ENCODE measurements at places on chromosomes 2 and 18.
A peak's percentile ranks its signal among the peaks of the same experiment; 100 is the strongest.

GRCh38 chr2:159185401-159186130 lies 100.9 kb downstream of the WDSUB1 start:
- DNase-seq, result no peak

GRCh38 chr2:174545240-174545639 lies 52.4 kb downstream of the WIPF1 start:
- DNase-seq, result no peak

- no peak for DNase-seq
Measured at GRCh38 chr2:62526531-62527381, 20.8 kb upstream of the TMEM17 start.

- no peak for DNase-seq
Measured at GRCh38 chr2:112494828-112495227, 12.9 kb downstream of the TTL start.

DNA sequence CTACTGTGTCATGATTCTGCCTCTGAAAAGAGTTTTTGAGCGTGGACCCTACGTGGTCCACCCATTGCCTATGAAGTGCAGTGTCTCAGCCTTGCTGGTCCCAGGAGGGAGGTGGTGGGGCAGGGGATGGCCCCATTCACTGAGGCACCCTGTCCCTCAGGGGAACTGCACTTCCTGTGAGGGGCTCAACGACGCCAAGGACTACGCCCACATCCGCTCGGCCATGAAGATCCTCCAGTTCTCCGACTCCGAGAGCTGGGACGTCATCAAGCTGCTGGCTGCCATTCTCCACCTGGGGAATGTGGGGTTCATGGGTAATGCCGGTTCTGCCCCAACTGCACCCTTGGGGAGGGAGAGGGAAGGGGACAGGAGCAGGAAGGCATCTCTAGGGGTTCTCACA lies 42.5 kb downstream of the MYO7B start:
- DNase-seq, result no peak

GRCh38 chr2:42199626-42200025 lies 30.5 kb downstream of the EML4 start:
- DNase-seq, result no peak

DNA sequence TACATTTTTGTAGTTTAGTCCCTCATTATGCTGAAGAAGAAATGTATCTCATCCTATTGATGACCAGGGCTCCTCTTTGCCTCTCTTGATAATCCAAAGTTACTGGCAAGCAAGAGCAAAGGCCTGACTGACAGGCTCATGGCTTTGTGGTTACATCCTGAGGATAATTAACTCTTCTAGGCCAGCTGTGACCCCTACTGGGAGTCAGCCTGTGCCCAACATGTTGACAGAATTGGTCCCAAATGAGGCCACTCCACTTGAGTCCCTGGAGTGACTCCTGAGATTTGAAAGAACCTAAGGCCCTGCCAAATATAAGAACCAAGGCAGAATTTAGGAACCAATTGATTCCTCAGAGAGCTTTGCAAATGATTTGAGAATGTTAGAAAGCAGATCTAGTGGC lies 973.8 kb upstream of the CELF4 start:
- DNase-seq, result no peak

DNA sequence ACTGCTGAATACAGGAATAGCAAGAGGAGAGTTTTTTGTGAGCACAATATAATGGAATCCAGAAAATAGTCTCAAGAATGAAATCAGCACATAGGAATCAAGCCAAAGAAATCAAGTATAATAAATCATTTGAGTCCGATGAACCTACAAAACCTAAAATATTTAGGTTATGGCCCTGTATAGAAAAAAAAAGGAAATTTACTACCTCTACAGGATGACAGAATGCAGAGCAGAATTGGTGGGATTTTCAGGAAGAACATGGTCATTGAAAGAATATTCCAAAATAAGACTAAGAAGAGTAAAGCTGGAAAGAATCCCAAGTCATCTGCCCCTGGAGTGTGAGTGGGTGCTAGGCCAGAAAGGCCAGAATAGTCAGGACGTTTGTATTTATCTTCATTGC lies 1041.2 kb upstream of the CDH2 start:
- DNase-seq, result no peak

DNA sequence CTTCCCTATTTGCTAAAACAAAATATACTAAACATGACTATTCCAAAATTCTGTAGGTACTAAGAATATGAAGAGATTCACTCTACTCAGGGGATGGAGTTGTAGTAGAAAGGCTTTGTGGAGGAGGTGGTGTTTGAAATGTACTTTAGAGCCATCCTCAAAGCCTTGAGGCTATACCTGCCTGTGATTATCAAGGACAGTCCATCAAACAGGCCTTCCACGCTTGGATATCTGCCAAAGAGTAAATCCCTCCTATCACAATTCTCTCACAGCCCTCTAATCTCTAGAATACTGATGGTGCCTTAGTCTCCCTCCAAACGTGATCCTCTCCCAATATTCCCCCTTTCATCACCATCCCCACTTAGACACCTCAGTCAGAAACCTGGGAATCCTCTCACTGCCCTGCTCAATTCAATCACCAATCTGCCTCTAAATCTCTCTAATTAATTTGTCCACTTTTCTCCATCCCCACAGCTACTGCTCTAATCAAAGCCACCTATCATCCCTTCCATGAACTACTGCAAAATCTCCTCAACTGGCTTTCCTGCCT lies 13.1 kb downstream of the SOS1 start:
- DNase-seq, result no peak

GRCh38 chr18:24055009-24055804 lies 40.7 kb downstream of the TTC39C start:
- no peak for DNase-seq

- no peak for DNase-seq
Measured at GRCh38 chr2:55134316-55134706, 84.1 kb upstream of the RTN4 start.

DNA sequence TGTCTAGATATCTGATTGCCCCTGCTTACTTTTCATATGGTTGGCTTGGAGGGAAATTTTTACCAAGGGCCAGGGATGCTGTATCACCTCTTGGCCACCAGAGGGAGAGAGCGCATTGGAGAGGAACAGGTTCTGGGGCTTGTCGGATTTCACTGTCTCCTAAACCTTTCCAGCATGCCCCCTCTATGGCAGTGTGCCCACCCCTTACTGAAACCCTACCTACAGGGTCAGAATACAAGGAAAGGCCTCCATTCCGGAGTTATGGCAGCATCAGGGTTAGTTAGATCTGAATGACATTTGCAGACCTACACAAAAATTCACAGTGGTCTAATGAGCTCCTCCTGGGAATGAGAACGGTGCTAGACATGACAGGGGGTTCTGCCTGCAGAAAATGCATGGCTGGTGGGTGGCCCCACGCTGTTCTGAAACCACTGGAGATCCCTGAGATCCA lies 5.8 kb downstream of the SLC14A2 start:
- DNase-seq, result no peak

- no peak for DNase-seq
Measured at GRCh38 chr2:239566995-239567568, 166.3 kb upstream of the HDAC4 start.

DNA sequence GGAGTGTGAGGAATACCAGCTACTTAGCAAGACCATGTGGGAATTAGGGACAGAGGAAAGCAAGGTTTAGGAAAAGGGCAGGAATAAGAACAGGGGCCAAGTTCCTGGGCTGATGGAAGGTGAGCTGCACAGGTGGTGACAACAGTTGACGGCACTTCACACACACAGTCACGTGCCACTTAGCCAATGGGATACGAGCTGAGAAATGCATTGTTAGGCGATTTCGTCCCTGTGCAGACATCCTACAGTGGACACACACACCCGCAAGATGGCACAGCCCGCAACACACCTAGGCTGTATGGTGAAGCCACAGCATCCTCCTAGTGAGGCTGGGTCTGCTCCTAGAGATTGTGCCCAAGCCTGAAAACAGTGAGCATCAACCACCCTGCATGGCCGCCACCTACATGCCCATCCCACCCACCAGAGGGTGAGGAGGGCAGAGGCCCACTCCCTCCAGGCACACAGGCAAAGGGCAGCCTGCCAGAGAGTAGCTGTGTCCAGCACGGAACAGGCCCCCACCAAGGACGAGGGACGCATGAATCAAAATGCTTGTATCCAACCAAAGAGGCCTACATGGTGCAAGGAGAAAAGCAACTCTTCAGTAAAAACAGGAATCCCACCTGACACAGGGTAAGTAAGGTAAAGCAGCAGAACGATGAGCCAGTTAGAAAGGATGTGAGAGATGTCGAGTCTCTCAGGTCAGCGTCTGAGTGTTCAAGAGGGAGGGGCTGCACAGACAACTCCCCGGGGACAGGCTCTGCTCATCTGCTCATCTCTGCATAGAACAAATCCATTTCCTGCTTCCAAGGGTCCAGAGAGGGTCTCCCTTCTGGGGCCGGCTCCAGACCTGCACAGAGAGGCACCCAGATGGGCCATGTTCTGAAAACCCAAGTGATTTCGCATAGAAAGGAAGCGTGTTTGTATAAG lies 51.3 kb downstream of the ZNF516 start:
- no peak for DNase-seq

- DNase-seq, result no peak
Measured at GRCh38 chr2:216445501-216445900, 33.2 kb downstream of the SMARCAL1 start.

- no peak for DNase-seq
Measured at GRCh38 chr2:134368009-134368817, 114.3 kb downstream of the MGAT5 start.

DNA sequence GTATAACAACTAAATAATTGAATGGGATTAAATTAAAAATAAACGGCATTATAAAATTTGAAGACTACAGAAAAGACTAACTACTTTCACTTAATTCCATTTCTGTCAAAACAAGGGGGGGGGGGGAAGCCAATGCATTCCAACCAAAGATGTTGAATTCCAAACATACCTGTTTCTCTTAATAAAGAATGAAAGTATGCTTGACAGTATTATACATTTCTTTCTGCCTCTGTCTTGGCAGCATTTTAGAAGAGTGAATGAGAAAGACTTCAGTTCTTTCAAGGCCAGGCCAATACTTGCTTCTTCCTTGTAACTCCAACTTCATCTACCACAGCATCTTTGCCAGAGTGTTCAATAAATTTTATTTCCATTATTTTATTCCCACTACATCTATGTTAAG lies 65.9 kb downstream of the PDE11A start:
- no peak for DNase-seq

GRCh38 chr2:189599245-189599644 lies 18.7 kb upstream of the SLC40A1 start:
- DNase-seq, result no peak

- peak; percentile 63 for DNase-seq
Measured at GRCh38 chr2:209771474-209772289, at the start of gene UNC80. Gene UNC80 (plus strand): TSS chr2:209771832. CDS start chr2:209772073, 241 bp downstream.

DNA sequence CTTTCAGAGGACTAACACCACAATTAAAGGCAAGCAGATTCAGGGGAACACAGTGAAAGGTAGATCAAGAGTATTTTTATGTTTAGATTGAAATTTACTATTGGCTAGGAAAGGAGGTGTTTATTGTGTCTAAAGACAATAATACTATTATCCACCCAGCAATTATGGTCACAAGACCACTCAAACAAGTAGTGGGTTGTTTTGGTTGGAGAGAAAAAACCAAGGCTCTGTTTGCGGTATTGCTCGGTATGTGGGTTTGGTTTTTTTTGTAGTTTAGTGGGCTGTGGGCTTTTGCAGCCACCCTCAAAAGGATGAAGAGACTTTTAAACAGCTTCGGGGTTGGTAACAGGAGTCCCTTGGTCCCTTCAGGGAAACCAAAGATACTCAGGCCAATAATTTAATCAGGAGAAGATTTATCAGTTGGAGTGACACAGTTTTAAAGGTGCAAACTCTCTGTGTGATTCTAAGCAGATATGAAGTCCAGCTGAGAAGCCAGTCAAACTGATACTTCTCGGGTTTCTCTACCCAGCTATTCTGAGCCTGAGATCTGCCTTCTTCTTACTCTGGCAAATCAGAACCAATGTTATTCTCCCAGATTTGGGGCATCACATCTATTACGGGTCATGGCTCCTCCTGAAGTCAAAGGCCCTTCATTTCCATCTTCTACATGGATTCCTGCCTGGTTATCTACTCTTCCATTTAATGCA lies 55.3 kb downstream of the DCC start:
- no peak for DNase-seq

- no peak for DNase-seq
Measured at GRCh38 chr2:46776687-46777327, 138.8 kb downstream of the MCFD2 start.

- DNase-seq, result no peak
Measured at GRCh38 chr18:51151568-51152511, 45.6 kb downstream of the MEX3C start.

- no peak for DNase-seq
Measured at GRCh38 chr2:157438863-157439823, 4.7 kb downstream of the CYTIP start.

GRCh38 chr18:46488471-46489213 lies 168.4 kb downstream of the LOXHD1 start:
- DNase-seq, result no peak

DNA sequence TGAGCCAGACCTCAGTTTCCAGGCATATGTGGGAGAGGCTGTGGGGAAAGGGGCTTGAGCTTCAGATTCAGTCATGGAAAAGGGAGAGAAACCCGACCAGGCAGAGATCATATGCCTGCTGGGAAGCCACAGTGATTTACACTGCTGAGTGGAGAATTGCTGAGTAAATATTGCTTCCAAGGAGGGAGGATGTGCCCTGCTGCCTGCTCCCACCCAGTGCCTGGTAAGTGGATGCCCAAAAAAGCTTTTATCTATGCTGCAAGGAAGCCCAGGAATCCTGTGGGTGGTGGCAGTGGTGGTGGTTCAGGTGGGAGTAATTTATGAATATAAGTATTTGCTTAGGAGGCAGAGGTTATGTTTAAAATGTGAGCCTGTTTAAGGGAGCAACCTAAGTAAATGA lies 39.5 kb downstream of the INO80C start:
- DNase-seq, result no peak

- no peak for DNase-seq
Measured at GRCh38 chr2:172914341-172915008, 161.2 kb upstream of the MAP3K20 start.

- DNase-seq, result no peak
Measured at GRCh38 chr2:237536617-237537016, 29.8 kb upstream of the PRLH start.

- DNase-seq, result no peak
Measured at GRCh38 chr2:159497256-159497655, 119.1 kb downstream of the BAZ2B start.

DNA sequence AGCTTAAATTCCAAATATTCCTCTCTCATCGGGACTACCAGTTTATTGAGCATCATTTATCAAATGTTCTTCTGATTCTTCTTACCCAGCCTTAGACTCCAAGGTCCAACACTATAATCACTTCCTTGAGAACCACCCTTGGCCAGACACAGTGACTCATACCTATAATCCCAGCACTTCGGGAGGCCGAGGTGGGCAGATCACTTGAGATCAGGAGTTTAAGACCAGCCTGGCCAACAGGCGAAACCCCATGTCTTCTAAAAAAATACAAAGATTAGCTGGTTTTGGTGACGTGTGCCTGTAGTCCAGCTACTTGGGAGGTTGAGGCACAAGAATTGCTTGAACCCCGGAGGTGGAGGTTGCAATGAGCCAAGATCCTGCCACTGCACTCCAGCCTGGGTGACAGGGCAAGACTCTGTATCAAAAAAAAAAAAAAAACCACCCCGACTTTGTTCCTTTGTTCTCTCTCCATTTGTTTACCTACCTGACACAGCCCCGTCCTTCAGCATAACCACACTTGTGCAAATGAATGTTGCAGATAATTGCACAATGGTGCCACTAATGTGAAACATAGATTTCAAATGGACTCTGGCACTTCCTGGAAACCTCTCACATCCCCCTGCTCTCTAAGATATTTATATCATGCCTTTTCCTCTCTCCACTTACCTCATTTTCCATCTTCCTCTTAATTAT lies 38.9 kb upstream of the LPIN2 start:
- no peak for DNase-seq

- no peak for DNase-seq
Measured at GRCh38 chr2:100793982-100794381, 26.0 kb upstream of the NPAS2 start.

GRCh38 chr18:805755-806110 lies 6.3 kb downstream of the YES1 start:
- DNase-seq, result no peak
